ENCODE measurements at places on chromosomes 6 and 20.

DNA sequence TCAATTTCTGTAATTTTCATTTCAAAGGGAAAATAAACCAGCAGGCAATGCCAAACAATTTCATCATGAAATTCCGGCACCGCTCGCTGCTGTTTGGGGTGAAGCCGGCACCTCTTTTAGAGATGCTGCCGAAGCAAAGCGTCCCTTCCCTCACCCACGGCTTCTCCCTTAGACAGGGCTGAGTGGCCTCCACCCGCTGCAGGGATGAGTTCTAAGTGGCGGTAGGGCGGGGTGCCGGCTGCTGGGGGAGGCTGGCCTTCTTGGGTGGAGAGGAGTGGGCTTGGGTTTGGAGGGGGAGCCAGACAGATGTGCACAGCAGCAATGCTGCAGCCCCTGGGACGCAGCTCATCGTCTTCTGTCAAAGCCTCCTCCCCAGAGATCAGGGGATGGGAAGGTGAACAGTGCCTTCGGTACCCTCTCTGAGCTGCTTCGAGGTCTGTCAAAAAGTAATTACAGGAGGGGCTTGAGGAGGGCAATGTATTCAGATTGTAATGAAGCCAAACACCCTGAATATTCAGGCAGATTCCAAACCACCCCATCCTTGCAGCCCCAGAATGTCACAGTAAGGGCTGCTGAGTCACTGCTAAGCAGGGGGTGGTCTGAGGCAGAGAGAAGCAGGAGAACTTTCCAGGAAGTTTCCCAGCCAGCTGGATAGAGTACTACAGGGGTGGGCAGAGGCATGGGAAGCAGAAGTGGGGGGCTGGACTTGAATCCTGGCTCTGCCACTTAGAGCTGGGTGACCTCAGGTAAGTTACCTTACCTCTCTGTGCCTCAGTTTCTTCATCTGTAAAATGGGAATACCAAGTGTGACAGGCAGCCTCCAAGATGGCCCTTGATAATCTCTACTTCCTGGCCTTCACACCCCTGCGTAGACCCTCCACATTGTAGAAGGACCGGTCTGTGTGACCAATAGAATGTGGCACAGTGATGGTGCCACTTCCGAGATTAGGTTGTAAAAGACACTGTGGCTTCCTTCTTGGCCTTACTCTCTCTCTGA lies 96.6 kb downstream of the SULF2 start:
- DNase-seq: no peak

DNA sequence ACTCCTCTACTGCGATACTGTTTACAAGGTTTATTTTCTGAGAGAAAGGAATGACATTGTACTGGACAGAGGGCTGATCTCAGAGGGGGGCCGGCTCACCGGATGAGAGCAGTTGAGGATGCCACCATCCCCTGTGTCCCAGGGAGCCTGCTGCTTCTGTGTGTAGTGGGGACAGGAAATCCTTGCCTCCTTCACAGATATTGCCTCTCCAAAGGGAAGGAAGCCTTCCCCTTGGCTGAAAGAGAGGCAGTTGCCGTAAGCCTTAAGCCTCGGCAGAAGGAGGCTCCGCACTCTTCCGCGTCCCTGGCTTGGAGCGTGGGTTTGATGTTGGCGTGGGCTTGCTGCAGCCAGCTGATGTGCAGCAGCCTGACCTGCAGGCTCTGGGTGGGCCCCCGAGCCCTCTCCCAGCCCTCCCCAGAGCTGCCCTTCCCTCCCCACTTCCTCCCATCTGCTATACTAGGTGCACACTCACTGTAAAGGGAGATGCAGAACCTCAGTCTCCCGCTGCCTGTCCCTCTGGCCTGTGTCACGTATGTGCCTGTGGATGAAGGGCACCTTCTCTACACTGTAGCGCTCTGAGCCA lies 45.7 kb upstream of the RPS6KA2 start:
- no peak for DNase-seq

- DNase-seq: no peak
These were observed 52.5 kb downstream of the ERMARD start for GRCh38 chr6:169803816-169804340.

DNA sequence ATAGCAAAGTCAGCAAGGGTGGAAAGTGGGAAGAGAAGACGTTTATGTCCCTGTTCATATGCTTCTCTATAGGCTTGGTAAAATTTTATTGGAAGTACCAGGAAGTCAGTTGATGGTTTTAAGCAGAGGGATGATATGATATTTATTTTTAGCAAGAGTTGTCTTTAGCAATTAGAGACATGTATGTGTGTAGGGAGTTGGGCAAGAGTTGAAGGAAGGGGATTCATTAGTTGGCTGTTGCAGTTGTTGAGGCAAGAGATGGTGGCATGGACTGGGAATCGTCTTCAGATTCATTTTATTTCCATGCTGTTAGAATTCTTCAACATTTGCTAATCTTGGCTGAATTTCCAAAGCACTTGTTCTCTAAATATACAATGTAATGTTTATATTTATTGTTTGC lies 85.6 kb downstream of the QKI start:
- DNase-seq: no peak

DNA sequence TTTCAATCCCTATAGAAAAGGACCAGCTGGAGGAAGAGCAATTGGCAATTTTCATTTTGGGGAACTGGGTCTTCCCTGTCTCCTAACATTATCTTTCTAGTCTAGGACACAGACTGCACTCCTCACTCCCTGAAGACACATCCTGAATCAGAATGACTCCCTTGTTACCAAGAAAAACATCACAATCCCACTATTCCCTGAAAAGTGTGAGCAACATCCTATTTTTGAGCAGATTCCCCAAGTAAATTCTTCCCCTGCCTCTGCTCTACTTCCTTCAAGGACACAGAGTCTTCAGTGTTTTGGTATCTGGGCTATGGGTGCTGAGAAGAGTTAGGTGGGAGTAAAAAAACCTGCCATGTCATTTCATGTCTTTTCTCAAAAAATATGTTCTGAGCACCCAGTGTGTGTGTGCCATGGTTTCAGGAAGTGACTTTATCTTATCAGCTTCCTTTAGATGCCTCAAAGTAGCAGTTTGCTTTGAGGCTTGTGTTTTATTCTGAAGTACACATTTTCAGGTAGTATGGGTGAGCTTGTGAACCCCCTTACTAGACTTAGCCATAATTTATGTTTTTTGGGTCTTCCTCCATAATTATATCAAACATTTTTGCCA lies 12.4 kb downstream of the LAMA4 start:
- DNase-seq: no peak

- no peak for DNase-seq
These were observed 153.7 kb downstream of the HACE1 start for GRCh38 chr6:104705916-104706442.

- DNase-seq: no peak
These were observed 127.9 kb downstream of the PXDC1 start for GRCh38 chr6:3623451-3624249.
